ENCODE measurements at places on chromosomes 7 and 10.

DNA sequence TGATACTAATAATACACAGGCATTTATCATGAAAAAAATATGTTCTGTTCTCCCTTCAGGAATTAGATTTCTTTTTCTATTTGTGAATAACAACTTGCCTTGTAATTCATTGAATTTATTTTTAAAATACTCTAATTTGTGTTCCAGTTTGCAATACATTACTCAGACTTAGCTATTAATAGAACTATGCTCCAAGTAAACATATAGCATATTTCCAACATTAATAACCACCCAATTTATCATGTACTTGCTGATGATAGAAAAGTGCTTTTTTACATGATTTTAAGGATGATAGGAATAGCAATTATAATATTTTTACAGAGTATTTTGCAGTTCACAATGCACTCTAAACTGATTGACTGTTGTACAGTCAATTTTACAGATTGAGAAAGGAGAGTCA is 338.8 kb upstream of the SEMA3D start:
- DNase-seq: no peak

DNA sequence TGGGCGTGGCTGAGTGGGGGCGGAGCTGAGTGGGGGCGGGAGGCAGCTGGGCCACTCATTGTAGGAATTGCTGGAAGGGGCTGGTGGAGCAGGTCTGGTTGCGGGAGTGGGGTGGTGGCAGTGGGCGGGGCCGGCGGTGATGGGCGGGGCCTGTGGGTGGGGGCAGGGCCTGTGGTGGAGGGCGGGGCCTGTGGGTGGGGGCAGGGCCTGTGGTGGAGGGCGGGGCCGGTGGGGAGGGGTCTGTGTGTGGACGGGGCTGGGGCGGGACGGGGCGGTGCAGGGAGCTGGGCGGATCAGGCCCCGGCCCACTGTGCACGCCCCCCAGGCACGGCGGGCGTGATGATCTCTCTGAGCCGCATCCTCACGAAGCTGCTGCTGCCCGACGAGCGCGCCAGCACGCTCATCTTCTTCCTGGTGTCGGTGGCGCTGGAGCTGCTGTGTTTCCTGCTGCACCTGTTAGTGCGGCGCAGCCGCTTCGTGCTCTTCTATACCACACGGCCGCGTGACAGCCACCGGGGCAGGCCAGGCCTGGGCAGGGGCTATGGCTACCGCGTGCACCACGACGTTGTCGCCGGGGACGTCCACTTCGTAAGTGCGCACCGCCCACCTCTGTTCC is 14.0 kb downstream of the SLC29A4 start:
- no peak for DNase-seq

DNA sequence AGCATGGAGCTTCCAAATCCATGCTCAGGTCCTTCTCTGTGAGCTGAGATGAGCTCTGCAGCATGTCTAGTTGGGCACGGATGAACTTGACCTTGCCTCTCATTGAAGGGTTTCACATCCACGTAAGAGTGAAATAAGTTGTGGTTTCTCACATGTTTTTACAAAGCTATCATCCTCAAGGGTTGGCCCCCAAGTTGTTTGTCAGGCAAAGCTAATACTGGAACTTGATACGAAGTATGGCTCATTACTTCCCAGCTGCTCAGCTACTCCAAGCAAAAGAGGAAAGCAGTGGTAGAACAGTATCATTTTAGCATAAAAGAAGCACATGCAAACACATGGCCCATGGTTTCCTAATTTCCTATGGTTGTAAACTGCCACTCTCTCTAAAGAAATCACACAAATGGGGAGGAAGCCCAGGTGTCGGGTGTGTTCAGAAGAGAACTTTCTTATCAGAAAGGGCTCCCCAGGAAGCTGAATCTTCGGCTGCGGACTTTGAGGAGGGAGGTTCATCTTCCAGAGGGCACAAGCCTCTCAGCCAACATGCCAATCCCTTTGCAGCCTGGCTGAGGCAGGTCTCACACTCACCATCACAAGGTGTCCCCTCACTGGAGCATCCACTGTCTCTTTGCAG is 45.3 kb downstream of the PDLIM1 start:
- DNase-seq: no peak

DNA sequence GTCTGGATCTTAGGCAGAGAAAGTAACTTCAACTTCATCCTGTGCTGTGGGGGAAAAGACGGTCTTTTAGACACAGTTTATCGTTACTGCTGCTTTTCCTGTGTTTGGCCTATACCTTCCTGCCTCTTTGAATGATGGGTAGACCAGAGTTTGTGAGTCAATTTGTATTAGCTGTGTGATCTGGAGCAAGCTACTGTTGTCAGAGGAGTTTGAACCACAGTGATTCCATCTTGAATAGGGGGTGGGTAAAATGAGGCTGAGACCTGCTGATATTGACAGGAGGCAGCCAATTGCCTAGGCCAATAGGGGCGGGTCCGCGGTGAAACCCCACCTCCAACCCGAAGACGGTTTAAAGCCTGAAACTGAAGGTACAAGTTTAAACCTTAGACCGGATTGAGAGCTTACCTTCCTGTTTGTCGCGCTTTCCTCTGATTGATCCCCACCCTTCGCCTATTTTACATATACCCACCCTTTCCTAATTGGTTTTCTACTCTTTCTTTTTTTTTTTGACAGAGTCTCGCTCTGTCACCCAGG is 35.8 kb upstream of the EIF4H start:
- DNase-seq: no peak

DNA sequence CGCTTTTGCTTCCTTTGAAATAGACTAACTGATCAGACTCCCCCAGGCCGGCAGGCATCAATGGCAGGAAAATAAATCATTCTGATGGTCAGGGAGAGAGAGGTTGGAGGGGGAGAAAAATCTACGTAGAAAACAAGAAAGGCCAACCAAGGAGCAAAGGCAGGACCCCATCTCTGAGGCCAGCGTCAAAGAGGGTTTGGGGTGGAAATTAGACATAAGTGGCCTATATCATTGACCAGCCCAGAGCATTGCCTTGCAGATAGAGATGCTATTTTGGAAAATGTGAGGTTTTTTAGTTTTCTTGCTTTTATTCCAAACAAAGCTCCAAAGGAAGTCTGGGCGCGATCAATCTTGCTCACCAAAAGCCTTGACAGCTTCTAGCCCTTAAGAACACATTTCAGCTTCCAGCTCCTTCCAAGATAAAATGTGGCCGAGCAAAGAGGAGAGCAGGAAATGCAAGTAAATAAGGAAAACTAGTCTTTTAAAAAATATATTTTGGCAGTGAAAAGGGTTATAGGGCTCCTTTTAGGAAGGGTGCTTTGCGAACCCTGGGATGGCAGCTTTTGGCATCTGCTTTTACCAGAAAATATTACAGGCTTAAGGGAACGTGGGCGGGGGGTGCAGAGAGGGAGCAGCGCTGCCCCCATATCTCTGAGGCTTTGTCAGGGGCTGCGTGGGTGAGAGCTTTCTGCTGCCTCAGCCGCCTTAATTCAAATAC is 2.0 kb upstream of the HOXA2 start:
- no peak for DNase-seq

DNA sequence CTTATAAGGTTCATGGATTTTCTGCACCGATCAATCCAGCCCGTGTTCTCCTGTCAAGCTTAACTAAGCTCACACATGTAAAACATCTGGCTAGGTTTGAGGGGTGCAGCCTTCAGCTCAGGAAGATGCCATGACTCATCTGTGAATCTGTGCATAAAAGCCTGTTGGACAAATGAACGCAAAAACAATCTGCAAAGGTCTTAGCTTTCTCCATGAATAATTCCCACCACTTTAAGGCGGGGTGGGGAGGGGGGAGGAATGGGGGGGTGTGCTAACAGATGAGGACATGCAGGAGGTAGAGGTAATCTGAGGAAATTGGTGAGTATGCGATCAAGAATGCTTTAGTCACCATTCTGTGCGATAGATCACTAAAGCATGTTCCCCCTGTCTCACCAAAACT is 4.8 kb downstream of the DOCK4 start:
- no peak for DNase-seq

DNA sequence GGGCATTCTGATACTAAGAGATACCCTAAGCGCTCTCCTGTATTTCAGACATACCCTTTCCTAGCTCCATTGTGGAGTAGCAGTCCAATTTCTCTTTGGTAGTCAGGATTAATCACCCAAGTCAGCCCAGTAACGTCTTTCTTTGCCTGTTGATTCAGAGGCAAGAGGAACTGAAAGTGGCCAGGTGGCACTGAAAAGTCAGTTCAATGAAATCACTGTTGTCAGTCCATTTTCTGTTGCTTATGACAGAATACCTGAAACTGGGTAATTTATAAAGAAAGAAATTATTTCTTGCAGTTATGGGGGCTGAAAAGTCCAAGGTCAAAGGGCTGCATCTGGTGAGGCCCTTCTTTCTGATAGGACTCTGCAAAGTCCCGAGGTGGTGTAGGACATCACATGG is 40.2 kb downstream of the ANKRD61 start:
- DNase-seq: no peak

DNA sequence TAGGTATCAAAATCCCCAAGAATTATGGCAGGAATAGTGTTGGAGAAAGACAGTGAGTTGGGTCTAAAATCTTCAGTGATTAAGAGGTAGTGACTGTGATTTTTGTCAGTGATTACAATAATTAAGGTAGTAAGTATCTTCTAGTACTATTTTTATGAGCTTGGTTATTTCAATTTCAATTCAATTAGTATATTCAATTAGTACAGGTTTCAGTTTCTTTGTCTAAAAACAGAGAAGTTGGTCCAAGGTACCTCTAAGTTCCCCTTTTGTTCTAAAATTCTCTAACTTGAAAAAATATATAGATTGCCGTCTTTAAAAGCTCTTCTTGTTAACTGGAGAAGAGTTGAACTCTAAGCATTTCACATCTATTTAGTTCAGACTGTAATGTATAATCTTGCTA is 82.9 kb downstream of the OTUD1 start:
- no peak for DNase-seq

- no peak for DNase-seq
Observed at GRCh38 chr10:44933451-44934321, 22.5 kb downstream of the TMEM72 start.

DNA sequence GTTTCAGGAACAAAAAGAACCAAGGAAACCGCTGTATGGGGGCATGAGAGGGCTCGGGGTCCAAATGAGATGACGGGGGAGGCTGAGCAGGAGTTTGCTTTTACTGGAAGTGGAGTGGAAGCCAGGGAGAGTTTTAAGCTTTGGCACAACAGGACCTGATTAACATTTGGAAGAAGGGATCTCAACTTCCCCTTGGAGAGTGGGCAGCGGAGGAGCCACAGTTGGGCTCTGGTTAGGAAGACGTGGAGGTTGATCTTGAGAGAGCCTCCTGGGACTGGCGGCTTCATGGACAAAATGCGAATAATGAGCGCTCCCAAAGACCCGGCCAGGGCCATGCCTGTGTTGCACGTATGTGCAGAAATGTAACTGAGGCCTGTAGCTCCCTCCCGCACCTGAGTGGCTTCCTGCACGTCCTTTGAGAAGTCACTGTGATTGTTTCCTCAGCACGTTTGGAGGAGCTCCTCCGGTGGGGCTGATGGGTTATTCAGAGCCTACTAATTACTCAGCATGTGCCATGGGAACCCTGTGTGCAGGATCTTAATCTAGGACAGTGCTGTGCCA is 595.3 kb upstream of the MGMT start:
- no peak for DNase-seq

Measured in NCI-H446 (cell line).